Vagina (tissue), 2 donors: ENCODE measurements at places on chromosomes 3 and 15.

DNA sequence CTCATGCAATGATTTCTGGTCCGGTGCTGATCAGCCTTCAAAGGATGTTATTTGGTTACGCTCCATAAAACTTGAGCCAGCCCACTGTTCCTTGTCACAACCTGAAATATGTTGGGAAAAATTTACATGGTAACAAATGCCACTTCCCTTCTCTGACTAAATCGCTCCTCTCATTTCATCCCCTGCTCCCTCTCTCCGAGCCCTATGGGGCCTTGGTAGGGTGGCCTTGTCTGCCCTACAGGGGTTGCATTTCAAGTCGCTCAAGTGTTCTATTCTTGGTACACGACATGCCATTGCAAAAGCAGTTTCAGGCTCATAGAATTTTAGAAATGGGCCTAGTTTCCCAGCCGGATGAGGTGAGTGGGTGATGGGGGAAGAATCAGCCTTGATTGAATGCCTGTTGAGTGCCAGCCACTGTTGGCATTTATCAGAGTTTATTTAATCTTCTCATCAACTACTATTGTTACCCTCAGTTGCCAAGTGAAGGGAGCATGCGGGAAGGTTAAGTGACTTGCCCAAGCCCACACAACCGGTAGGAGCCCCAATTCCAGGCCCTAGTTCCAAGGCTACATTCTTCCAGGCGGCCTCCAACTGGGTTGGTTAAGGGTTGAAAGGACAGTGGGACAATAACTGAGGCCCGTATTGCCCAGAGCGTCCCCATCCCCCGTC is 961 bp upstream of the ABHD2 start:
- no peak for DNase-seq
- no peaks in the 10 kb centered on the region for H3K36me3 ChIP-seq
- H3K4me1 ChIP-seq = peaks cover 44% of the 10 kb centered on the region
- H3K27me3 ChIP-seq = no peaks in the 10 kb centered on the region

- H3K4me1 ChIP-seq = no peaks in the 10 kb centered on the region
- H3K36me3 ChIP-seq = no peaks in the 10 kb centered on the region
- DNase-seq = no peak
- H3K27me3 ChIP-seq = no peaks in the 10 kb centered on the region
- no peak overlapping the region for H3K27ac ChIP-seq
These were observed 204.0 kb downstream of the VPS13C start for GRCh38 chr15:61856295-61856694.

DNA sequence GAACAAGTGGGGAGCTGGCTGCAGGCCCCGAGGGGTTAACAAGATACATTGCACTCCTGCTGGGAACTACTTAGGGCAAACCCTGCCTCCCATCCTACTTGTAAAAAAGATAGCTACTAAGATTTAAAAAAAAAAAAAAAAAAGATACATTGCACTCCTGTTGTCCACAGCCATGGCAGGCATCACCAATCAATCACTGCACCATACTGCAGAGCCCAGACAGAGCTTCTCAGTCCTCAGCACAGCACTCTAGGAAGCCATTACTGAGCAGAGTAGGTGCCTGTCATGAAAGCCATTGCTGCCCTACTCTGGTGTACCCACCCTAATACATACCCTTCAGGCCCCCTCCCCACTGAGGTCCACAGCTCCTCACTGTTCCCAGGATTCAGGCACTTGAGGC is 64.8 kb downstream of the RASGRF1 start:
- no peaks in the 10 kb centered on the region for H3K27me3 ChIP-seq
- no peaks in the 10 kb centered on the region for H3K4me1 ChIP-seq
- no peak overlapping the region for H3K4me3 ChIP-seq
- H3K36me3 ChIP-seq = no peaks in the 10 kb centered on the region
- no peak overlapping the region for H3K27ac ChIP-seq
- no peak for DNase-seq

GRCh38 chr3:14534516-14535191 is 5.5 kb downstream of the GRIP2 start:
- DNase-seq = no peak
- H3K27ac ChIP-seq = no peak overlapping the region
- no peaks in the 10 kb centered on the region for H3K36me3 ChIP-seq
- no peaks in the 10 kb centered on the region for H3K27me3 ChIP-seq
- H3K4me1 ChIP-seq = peaks cover 31% of the 10 kb centered on the region

DNA sequence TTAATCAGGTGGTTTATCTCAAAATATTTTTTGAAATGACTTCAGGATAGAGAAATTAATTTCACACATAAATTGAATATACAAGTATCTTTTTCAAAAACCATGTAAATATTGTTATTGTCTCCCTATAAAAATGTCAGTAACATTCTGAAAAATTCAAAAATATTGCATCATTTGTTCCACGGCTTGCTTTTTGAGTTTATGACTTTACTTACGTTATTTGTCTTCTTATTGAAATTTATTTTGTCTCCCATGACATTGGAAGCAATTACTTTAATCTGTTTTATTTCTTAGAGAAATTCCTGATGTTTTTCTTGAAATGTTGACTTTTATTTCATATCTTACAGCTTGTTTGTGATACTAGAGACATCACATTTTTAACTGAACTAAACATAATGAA is 56.9 kb upstream of the P2RY1 start:
- no peak overlapping the region for H3K4me3 ChIP-seq
- H3K36me3 ChIP-seq = no peaks in the 10 kb centered on the region
- no peak for DNase-seq

DNA sequence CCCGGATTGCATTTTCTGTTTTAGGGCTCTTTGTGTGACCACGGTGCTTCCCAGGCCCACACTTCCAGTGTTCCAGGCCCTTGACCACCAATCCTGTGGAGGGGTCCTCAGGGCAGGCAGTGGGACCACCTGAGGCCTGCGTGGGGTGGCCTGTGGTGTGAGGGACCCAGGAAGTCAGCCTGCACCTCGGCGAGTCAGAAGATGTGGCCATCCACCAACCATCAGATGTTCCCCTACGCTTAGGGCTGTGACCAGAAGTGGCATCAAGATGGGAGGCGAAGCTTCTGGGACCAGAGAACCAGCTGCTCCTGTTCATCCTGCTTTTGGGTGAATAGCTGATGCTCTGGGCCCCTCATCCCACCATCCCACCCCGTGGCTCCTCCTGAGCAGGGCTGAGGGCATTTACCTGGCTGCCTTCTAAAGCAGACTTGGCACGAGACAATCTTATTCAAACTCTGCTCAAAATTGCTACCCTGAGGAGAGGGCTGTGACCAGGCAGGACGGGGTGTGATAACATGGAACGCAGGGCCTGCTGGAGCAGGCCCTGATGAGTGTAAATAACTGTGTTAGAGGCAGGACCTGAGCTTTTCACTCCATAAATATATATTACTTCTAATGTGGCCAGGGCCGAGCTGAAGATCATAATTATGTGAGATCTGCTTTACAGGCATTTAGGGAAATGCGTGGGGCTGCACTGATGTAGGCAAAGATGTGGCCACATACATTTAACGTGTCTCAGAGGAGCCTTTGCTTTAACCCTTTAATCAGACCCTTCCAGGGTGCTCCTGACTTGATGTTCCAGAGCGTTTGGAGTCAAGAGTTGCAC is 28.8 kb downstream of the SMAD3 start:
- no peak overlapping the region for H3K27ac ChIP-seq
- DNase-seq = no peak
- H3K4me1 ChIP-seq = peaks cover 80% of the 10 kb centered on the region
- H3K36me3 ChIP-seq = no peaks in the 10 kb centered on the region
- H3K4me3 ChIP-seq = no peak overlapping the region

- H3K27me3 ChIP-seq = peaks cover 8% of the 10 kb centered on the region
- H3K4me3 ChIP-seq = no peak within 1 kb of the TSS
- H3K36me3 ChIP-seq = no peaks in the 10 kb centered on the region
- H3K4me1 ChIP-seq = peaks cover 25% of the 10 kb centered on the region
- no peak for DNase-seq
These were observed at the start of gene GNAT1 for GRCh38 chr3:50190936-50191660. Gene GNAT1, plus strand, starts transcription at chr3:50191610. Its CDS starts 116 bp downstream, at chr3:50191726.

DNA sequence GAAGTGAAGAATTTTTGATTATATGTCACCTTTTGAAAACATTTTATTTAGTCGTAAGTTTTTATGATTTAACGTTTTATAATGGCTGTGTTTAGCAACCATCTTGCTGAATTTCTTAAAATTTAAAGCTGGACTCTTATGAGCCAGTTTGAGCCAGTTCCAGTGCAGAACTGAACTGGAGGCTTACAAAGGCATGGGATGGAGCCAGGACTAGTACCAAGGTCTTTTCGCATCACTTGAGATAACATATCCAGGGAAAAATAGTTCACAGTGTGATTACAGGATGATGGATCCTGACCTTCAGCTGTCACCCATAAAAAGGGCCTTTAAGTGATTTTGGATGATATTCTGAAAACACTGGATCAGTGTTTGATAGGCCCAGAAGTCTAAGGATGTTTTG is 51.0 kb downstream of the USP13 start:
- H3K4me3 ChIP-seq = no peak overlapping the region
- no peak for DNase-seq
- no peaks in the 10 kb centered on the region for H3K27me3 ChIP-seq
- H3K36me3 ChIP-seq = peaks cover 1% of the 10 kb centered on the region
- no peaks in the 10 kb centered on the region for H3K4me1 ChIP-seq
- no peak overlapping the region for H3K27ac ChIP-seq
